Fibroblast of the aortic adventitia (primary cell): ENCODE measurements at places on chromosomes 2 and 18. TPM values are rescaled to one million over a fixed set of nuclear protein-coding genes. Genes with fewer than 3 reads are reported as not detected.

DNA sequence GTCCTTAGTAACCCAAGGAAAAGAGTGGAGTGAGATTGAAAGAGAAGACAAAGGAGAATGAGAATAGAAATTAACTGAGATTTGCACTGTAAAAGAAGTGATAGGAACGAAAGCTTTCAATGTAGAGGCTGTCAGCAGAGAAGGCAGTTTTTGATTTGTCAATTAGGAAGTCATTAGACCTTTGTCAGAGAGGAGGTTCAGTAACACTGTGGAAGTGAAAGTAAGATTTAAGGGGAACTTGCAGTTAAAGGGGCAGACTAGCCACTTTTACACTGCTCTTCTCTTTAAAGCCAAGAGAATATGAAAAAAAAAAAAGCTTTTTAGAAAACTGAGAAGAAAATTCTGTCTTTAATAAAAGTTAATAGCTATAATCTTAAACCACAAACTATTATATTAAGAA lies 11.5 kb upstream of the KYNU start:
- DNase-seq, result peak; percentile 37

Gene VIT
- 2.0 and 12.9 TPM in 2 replicates for total RNA-seq

DNA sequence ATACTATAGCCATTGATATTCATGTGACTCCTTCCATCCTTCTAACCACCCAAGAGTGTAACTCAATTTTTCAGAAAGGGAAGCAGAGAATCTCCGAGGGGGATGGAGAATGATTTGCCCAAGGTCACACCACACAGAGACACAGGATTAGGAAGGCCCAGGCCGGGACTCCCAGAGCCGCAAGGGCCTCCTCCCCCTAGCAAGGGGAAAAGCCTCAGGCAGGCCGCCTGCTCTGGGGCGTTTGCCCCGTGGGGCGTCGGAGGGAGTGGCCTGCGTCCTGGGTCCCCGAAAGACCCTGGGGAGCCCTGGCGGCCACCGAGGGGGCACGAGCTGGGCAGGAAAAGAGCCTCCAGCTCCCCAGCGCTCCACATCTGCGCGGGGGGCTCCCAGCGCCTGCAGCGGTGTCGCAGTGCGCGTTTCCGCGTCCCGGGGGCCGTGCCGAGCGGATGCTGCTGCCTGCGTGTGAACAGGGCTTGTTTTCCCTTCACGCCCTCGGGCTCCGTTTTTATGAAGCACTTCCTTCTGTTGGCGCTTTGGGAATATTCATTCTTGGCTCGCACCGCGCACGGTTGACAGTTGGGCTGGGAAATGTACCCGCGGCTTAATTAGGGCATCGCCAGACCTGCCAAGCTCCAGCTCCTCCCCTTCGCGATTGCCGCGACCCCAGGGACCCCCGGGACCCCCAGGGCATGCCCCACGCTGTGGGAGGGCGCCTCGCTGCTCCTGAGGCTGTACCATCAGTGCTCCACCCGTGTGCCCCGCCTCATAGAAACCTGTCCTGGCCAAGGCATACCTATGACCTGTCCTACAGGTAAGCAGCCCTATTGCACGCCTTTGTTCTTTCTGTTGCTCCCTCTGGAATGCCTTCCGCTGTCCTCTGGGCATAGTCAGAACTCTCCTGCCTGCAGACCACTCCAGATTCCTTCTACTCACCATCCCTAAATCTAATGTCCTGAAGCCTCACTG lies 158.9 kb upstream of the GLI2 start:
- DNase-seq, result peak; percentile 38

DNA sequence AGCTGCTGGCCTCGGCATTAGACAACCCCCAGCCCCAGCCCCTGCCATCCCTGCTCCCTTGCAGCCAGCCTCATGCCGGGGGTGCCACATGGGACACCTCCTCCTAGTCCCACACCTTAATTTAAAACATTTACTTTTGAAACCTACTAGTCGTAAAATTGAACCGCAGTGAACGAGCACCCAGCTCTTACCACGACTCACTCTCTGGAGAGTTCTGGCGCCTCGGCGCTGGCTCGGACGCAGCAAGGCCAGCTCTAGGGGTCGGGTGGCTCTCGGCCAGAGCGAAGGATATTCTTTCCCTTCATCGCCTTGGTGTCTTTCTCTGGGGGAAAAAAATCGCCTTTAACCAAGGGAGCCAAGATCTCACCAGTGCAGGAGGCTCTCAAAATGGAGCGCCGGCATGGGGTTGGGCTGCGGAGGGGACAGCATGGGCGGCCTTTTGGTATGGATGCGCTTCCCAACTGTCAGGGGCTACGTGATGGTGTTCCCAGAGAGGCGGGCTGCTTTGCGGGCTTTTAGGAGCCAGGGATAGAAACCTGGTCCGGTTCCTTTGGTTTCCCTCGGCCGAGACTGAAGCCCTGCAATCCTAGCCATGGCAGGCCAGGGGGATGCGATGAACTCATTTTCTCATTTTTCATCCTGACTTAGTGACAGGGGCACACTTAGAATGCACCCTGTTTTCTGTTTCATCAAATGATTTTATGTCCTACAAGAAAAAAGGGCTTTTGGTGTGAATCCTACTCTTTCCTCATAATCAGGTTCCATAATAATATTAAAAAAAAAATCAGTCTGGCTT lies 2.0 kb downstream of the HPCAL1 start:
- DNase-seq, result no peak

DNA sequence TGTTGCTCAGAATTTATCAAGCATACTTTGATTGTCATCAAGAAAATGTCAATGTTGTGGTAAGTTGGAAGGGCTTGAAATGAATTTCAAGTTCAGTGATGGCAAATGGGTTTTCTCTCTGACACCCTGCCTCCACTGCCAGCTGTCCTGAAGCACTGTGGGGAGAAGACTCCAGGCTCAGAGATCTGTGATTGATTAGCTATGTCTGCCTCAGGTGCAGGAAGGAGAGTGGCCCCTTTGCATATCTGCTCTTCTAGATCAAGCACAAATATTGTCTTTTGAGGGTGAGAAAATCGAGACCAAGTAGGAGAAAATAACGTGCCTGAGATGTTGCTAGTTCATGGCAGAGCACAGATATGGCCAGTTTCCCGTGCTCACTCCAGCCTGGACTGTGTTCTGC lies 178.8 kb upstream of the GLI2 start:
- DNase-seq, result no peak

DNA sequence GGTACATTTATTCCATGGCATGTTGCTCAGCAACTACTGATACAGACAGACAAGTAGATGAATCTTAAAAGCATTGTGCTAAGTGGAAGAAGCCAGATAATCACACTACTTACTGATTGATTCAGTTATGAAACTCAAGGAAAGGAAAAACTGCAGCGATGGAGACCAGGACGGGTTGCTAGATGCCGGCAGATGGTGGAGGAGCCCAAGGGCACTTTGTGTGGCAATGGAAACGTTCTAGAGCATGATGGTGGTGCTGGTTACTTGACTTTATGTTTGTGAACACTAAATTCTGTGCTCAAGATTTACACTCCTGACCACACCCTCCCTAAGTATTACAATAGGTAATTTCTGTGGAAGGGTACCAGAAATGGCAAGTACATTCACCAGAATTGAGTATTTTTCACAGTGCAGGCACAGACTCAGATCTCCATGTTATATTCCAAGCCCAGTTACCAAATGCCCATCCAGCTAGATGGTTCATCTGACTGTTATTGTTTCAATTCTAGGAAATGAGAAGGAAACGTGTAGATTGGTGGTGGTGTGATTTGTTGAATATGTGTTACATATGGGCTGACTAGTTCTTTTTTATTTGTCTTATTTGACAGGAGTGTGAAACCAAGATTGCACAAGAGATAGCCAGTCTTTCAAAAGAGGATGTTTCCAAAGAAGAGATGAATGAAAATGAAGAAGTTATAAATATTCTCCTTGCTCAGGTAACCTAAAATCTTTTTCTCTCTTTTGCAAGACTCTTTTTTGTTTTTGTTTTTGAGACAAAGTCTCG lies 55.1 kb downstream of the RALBP1 start:
- DNase-seq, result no peak

Gene CIB4
- total RNA-seq, result not detected in 2 replicates

Gene ABCG5
- total RNA-seq, result not detected in 2 replicates

GRCh38 chr2:8111193-8111592 lies 570.7 kb upstream of the ID2 start:
- no peak for DNase-seq

Gene FAM210A
- 6.2 and 24.5 TPM in 2 replicates for total RNA-seq

- peak; percentile 90 for DNase-seq
Observed at GRCh38 chr18:3995476-3996102, 459.5 kb downstream of the DLGAP1 start.

GRCh38 chr2:88247531-88247930 lies 77.4 kb downstream of the THNSL2 start:
- DNase-seq, result no peak

Gene CHRNG
- not detected in 2 replicates for total RNA-seq

Gene SPHKAP
- 0.09 TPM in 1 of 2 replicates, not detected in the other for total RNA-seq

- no peak for DNase-seq
Observed at GRCh38 chr2:49265471-49265870, 111.2 kb upstream of the FSHR start.

DNA sequence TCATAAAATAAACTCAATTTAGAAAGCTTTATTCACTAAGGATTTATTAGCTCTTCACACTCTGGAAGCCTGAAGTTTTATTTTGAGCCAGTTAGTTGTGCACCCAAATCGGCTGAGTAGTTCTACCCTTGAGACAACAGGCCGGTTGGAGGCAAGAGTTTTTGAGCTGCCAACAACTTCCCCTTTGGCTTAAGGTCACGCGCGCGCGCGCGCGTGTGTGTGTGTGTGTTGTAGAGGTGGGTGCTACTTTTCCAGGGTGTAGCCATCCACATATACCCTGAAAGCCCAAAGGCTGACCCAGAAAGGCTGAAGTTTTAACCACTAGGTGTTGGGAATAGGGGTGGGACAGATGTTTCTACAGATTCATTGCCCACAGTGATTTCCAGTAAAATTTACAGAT lies 150.2 kb upstream of the LHCGR start:
- DNase-seq, result no peak

GRCh38 chr18:13267431-13267873 lies 48.9 kb downstream of the LDLRAD4 start:
- DNase-seq, result no peak

DNA sequence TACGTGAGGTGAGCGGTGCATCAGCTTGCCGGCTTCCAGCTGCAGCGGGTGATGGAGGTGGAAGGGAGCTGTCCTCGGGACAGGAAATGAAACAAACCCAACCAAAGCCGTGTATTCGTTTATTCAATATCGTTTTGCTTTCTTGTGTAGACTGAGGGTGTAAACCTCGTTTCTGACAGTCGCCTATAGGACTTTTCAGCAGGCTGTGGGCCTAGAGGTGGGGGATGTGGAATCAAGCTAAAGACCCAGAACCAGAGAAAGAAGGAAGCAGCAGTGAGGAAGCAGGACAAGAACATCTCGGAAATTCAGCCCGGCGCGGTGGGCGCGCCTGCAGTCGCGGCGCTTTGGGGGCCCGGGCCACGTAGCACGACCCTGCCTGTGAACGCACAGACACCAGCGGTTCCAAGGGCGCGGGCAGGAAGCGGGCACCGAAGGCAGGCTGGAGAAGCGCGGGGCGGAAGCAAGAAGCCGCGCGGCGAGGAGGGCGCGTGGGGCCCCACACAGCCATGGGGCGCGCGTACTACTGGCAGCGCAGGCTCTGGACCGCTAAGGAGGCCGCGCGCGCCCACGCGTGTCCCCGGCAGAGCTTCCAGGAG lies 755 bp upstream of the ATP9B start:
- DNase-seq, result peak; percentile 25

Gene CD8A
- total RNA-seq, result not detected in 2 replicates

- DNase-seq, result no peak
Observed at GRCh38 chr2:29000956-29001355, 19.9 kb downstream of the TOGARAM2 start.

DNA sequence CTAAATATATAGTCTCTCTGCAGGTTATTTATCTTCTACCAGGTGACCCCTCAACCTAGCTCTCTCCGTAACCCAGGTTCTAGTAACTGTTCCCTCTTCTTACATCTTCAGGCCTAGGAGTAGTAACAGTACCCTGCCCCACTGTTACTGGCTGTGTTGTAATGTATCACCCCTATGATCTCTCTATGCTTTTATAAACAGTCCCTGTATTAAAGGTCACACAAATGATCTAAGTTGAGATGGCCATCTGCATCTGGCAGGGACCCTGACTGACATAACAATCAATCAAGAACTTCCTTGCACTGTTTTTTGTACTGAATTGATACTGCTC lies 219.7 kb upstream of the STK17B start:
- no peak for DNase-seq

GRCh38 chr2:110858135-110858725 lies 125.9 kb downstream of the ACOXL start:
- no peak for DNase-seq

DNA sequence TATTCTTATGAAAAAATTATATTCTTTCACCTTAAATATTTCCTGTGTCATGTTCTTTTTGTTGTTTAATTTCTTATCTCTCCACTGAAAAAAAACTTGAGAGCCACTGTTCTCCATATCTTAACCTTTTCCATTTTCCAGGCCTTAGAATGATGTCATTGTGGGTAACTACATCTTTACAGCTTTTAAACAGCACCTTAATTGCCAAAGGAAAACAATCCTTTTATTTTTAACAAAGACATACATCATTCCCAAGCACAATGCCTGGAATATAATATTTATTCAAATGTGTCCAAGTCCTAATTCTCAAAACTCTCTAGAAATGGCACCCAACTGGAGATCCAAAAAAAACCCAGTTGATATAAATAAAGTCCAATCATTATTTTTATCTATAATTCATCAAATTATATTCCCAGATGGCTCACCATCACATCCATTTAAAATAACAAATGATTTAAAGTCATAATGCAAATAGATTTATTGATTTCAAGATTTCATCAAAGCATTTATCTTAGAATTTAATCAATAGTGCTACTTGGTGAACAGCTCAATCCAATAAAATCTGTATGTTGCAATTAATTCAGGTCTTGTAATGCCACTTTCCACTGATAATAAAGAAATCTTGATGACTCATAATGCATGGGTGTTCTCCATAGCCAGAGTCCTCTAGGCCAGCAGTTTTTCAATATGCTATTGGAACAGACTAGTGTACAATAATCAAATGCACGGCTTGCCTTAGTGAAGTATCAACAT lies 107.1 kb upstream of the MAPRE2 start:
- no peak for DNase-seq

DNA sequence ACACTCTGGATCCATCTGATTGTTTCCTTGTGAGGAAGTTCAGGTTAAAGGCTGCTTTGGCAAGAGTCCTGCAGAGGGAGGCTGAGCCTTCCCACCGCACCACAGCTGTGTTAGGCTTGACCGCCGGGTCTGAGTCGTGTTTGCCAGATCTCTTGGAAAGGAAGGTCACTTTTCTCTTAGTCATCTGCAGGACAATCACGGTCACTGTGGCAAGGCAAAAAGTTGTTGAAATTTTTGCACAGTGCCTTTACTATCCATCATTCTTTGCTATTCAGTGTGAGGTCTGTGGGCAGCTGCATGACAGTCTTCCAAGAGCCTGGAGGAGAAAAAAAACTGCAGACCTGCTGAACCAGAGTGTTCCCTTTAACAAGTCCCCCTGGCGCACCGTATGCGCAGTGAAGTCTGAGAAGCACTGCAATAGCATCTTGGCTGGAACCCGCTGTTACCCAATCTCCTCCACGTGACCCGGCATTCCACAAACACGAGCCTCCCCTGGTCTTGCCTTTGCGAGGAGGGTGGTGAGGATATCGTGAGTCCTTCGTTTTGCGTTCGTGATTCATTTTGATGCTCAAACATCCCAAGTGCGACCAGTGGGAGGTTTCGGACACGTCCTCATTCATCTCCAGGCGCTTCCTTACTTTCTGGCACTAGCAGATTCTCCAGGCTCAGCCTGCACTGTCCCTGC lies 23.0 kb downstream of the BIN1 start:
- DNase-seq, result peak; percentile 99

- no peak for DNase-seq
Observed at GRCh38 chr2:71951718-71952404, 195.8 kb downstream of the CYP26B1 start.
